ENCODE measurements at places on chromosomes 13 and 19. TPM values are rescaled to one million over a fixed set of nuclear protein-coding genes. Genes with fewer than 3 reads are reported as not detected.

The SPACA4 gene
- polyA plus RNA-seq = not detected

The C19orf67 gene
- 0.12 TPM for polyA plus RNA-seq

The FLT1 gene
- polyA plus RNA-seq = 19.7 TPM

The MRPL57 gene
- 30.4 TPM for polyA plus RNA-seq

The PGLYRP1 gene
- not detected for polyA plus RNA-seq

The ZNF558 gene
- polyA plus RNA-seq = 17.4 TPM

The CERS1 gene
- 61.6 TPM for polyA plus RNA-seq

The TGFBR3L gene
- 8.9 TPM for polyA plus RNA-seq

The FBL gene
- polyA plus RNA-seq = 1,596 TPM

The TPTE2 gene
- not detected for polyA plus RNA-seq

The ZNF177 gene
- 2.1 TPM for polyA plus RNA-seq

The COMP gene
- polyA plus RNA-seq = 0.17 TPM

The TUBB4A gene
- 29.9 TPM for polyA plus RNA-seq

The ELAVL3 gene
- 1.2 TPM for polyA plus RNA-seq

The RCBTB1 gene
- polyA plus RNA-seq = 11.8 TPM

The ZNF264 gene
- polyA plus RNA-seq = 3.5 TPM

The TJP3 gene
- 30.2 TPM for polyA plus RNA-seq

The ALG5 gene
- polyA plus RNA-seq = 15.0 TPM

The FXYD5 gene
- polyA plus RNA-seq = 167 TPM

The CCL25 gene
- 0.46 TPM for polyA plus RNA-seq

The ANKRD24 gene
- polyA plus RNA-seq = 15.1 TPM

The CGB5 gene
- 0.83 TPM for polyA plus RNA-seq

The TMEM205 gene
- polyA plus RNA-seq = 441 TPM

The MICU2 gene
- polyA plus RNA-seq = 50.3 TPM

The SULT2A1 gene
- not detected for polyA plus RNA-seq

Measured in H1 (cell line).